ENCODE measurements at places on chromosomes 2 and 18. TPM values are rescaled to one million over a fixed set of nuclear protein-coding genes. Genes with fewer than 3 reads are reported as not detected.

DNA sequence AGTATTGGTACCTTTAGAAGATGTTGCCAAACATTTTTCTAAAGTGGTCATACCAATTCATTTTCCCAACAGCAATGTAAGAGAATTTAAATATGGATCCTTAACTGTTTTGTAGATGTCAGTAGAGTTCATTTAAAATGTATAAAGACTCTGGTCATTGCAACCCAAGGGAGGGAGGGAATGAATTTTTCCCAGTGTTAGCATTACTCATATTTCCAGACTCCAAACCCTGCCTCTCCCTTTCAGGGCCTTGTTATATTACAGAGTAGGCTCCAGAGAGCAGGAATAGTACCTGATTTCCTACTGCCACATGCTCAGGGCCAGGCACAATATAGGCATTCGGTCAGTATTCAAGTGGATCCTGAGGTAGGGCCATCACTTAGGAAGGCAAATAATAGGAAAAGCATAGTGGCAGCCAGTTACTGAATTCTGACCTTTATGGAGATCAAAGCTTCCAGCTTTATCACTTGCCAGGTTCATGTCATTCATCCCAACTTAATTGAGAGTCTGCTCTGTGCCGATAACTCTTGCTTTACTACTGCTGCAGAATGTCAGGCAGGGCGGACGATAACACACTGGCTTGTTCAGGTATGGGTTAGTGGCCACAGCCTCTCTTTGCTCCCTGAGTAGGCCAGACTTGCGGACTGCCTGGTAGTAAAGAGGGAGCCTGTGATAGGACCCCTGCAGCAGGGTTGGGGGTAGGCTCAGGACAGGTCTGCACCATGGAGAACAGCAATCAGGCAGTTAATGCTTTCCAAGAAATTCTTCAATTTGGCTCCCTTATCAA, 75.3 kb downstream of the OSBPL6 start:
- no peak overlapping the region for H3K4me3 ChIP-seq
- H3K27me3 ChIP-seq, result no peaks in the 10 kb centered on the region
- no peaks in the 10 kb centered on the region for H3K4me1 ChIP-seq
- H3K36me3 ChIP-seq, result no peaks in the 10 kb centered on the region
- H3K27ac ChIP-seq, result no peak overlapping the region

- no peaks in the 10 kb centered on the region for H3K36me3 ChIP-seq
- DNase-seq, result no peak
- no peak overlapping the region for H3K27ac ChIP-seq
- no peaks in the 10 kb centered on the region for H3K4me1 ChIP-seq
Measured at GRCh38 chr18:57336343-57336742, 16.0 kb upstream of the ST8SIA3 start.

DNA sequence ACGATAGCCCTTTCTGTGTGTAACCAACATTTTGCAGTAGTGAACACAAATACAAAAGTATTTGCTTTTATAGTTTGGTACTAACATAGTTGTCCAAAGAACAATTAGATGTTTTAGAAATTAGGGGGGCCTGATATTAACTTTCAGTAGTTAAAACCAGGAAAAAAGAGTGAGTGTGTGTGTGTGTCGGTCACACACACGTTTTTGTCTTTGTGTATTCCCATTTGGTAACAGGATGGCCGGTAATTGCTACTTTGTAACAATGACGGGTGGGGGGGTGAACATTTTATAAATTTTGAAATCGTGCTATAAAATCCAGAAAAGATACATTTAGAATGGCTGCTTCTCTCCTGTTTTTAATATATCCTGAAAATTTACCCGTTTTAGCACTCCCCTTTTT, 1.5 kb downstream of the PPIG start:
- H3K4me1 ChIP-seq, result peaks cover 28% of the 10 kb centered on the region
- DNase-seq, result no peak
- peak overlapping the region; percentile 99 for H3K27ac ChIP-seq
- no peaks in the 10 kb centered on the region for H3K27me3 ChIP-seq
- no peaks in the 10 kb centered on the region for H3K36me3 ChIP-seq
- H3K4me3 ChIP-seq, result peak overlapping the region; percentile 99

- no peak for DNase-seq
- H3K4me3 ChIP-seq, result no peak overlapping the region
- no peaks in the 10 kb centered on the region for H3K36me3 ChIP-seq
- H3K27me3 ChIP-seq, result no peaks in the 10 kb centered on the region
- peaks cover 16% of the 10 kb centered on the region for H3K4me1 ChIP-seq
Measured at GRCh38 chr2:1997409-1997808, 253.1 kb upstream of the PXDN start.

DNA sequence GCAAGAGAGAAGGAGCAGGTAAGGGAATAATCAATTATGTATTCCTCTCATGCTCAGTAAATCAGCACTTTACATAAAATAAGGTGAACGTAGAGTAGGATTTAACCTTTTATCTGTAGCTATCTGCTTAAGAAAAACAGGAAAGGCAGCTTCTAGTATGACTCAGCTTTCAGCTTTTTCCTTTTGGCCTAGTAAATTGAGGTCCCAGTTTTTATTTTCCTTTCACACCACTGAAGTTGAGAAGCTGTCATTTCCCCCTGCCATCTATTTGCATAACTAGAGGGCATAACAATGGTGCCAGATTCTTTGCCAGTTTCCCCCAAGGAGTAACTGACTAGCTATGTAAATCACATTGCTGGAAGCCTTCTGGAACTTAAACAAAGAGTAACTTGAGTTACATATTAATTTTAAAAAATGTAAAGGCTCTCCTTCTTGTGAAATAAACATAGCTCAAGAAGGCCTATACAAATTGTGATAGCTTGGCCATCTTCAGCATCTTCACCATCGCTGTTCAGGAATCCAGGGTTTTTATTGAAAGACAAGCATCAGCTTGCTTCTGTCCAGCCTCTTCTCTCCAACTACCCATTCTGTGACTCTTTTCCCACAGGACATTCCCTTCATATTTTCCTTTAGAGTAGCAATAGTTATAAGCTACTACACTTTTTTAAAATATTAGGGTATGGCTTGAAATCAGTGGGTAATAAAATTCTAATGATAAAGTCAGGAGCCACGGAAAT, 97.0 kb downstream of the KYNU start:
- no peaks in the 10 kb centered on the region for H3K4me1 ChIP-seq
- H3K4me3 ChIP-seq, result no peak overlapping the region
- no peaks in the 10 kb centered on the region for H3K27me3 ChIP-seq
- H3K36me3 ChIP-seq, result no peaks in the 10 kb centered on the region

DNA sequence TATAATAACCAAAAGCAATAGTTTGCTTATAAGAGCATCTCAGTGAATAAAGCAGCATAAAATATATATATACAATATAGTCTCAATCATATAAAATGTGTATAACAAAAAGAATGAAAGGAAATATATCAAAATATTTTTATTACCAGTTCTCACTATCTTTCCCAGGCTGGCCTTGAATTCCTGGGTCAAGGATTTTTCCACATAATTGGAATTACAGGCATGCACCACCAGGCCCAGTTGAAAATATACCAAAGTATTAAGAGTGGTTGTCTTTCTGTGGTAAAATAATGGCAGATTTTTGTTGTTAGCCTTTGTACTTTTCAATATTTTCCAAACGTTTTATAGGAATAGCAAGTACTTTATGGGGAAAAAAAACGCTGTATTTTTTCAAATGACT, 8.6 kb upstream of the TLK1 start:
- no peak overlapping the region for H3K4me3 ChIP-seq
- H3K36me3 ChIP-seq, result no peaks in the 10 kb centered on the region
- H3K27ac ChIP-seq, result no peak overlapping the region
- no peaks in the 10 kb centered on the region for H3K4me1 ChIP-seq

GRCh38 chr2:99821039-99821438, 321.4 kb downstream of the AFF3 start:
- H3K36me3 ChIP-seq, result no peaks in the 10 kb centered on the region
- H3K4me1 ChIP-seq, result no peaks in the 10 kb centered on the region
- H3K27ac ChIP-seq, result no peak overlapping the region
- DNase-seq, result no peak
- no peaks in the 10 kb centered on the region for H3K27me3 ChIP-seq

GRCh38 chr2:161651547-161651946, 27.3 kb downstream of the SLC4A10 start:
- no peak overlapping the region for H3K27ac ChIP-seq
- no peak for DNase-seq

DNA sequence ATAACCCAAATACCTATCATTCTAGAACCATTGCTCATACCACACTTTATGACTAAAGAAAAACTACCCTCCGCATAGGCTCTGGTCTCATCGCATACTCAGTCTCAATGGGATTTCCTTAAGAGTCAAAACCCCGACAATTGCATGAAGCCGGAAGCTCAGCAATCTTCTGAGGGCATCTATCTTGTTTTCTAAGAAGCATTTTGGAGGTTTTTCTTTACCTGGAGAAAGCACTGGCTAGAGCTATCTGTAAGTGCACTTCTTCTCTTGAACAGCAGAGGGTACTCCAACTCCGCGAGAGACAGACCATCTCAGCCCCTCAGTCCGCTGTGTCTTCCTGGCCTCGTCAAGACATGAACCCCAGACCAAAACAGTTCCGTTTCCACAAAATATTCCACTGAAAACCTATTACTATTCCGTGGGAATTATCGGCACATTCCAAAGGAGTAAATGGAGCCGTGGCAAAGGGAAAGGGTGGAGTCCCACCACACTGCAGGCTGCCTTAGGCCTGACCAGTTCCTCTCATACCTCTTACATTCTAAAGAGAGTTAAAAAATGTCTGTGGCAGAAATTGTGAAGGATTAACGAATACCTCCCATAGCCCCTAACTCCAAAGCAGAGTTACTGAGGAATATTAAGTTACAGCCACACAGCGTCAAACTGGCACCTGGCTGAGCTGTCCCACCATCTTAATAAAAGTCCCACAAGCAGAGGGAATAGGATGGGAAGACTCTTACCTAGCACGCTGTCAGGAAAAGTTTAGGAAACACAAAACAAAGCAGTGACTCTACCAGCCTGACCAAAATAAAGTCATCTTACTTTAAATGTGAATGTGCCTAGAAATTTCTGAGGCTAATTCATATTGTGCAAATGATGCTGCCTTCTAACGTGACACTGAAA, 325.6 kb upstream of the VRK2 start:
- no peak overlapping the region for H3K4me3 ChIP-seq
- H3K27me3 ChIP-seq, result no peaks in the 10 kb centered on the region
- no peaks in the 10 kb centered on the region for H3K4me1 ChIP-seq
- H3K36me3 ChIP-seq, result no peaks in the 10 kb centered on the region
- peak; percentile 24 for DNase-seq

DNA sequence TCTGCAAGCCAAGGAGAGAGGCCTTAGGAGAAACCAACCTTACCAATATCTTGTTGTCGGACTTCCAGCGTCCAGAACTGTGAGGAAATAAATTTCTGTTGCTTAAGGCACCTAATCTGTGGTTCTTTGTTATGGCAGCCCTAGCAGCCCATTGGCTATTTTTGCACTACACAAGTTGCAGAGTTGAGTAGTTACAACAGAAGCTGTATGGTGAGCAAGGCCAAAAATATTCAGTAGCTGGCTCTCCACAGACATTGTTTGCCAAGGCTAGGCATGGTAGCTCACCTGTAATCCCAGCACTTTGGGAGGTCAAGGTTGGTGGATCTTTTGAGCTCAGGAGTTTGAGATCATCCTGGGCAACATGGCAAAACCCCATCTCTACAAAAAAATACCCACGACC, 27.1 kb upstream of the SCYGR1 start:
- no peaks in the 10 kb centered on the region for H3K27me3 ChIP-seq
- no peak overlapping the region for H3K27ac ChIP-seq
- H3K36me3 ChIP-seq, result no peaks in the 10 kb centered on the region

DNA sequence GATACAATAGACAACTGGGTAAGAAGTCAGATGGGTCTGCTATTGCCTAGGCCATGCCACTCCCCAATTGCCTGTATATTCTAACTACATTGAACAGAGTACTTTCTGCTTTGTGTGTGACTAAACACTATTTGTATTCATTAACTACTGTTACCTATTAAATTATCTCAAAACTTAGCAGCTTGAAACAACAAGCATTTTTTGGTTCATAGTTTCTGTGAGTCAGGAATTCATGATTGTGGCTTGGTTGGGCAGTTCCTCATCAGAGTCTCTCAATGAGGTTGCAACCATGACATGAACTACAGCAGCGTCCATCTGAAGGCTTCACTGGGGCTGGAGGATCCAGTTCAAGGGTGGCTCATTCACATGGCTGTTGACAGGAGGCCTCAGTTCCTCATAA, 205.7 kb downstream of the EN1 start:
- H3K27me3 ChIP-seq, result no peaks in the 10 kb centered on the region
- H3K36me3 ChIP-seq, result no peaks in the 10 kb centered on the region
- DNase-seq, result no peak
- no peak overlapping the region for H3K4me3 ChIP-seq
- H3K4me1 ChIP-seq, result no peaks in the 10 kb centered on the region
- H3K27ac ChIP-seq, result no peak overlapping the region

DNA sequence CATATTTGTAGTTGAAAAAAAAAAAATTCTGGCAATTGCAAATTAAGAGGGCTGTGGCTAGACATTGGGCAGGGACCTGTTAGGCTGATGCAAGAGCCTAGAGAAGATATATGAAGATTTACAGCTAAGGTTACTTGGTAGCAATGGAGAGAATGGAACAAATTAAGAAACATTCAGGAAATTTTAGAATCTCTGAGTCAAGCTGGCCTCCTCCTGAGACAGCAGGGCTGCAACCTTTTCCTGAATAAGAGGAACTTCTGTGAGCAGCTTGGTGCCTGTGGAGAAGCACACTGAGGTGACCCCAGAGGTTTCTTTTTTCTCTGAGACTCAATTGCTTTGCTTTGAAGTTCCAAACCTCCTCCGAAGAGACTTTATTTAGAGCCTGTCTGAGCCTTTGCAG, 118.6 kb upstream of the LRATD1 start:
- no peaks in the 10 kb centered on the region for H3K27me3 ChIP-seq
- H3K4me3 ChIP-seq, result no peak overlapping the region
- no peak overlapping the region for H3K27ac ChIP-seq
- no peaks in the 10 kb centered on the region for H3K4me1 ChIP-seq
- DNase-seq, result no peak

- H3K36me3 ChIP-seq, result no peaks in the 10 kb centered on the region
- H3K27ac ChIP-seq, result no peak overlapping the region
- H3K4me1 ChIP-seq, result no peaks in the 10 kb centered on the region
- no peak overlapping the region for H3K4me3 ChIP-seq
Measured at GRCh38 chr18:79552696-79553095, 126.9 kb upstream of the CTDP1 start.

GRCh38 chr18:26617151-26617554, 68.8 kb upstream of the KCTD1 start:
- no peak overlapping the region for H3K27ac ChIP-seq
- H3K27me3 ChIP-seq, result no peaks in the 10 kb centered on the region
- no peak overlapping the region for H3K4me3 ChIP-seq

- DNase-seq, result no peak
- H3K4me3 ChIP-seq, result peak overlapping the region; percentile 100
- H3K27me3 ChIP-seq, result no peaks in the 10 kb centered on the region
- peak overlapping the region; percentile 84 for H3K27ac ChIP-seq
Measured at GRCh38 chr2:183123959-183124221, 353 bp upstream of the NUP35 start.

GRCh38 chr18:22778996-22779395, 154.1 kb upstream of the RBBP8 start:
- H3K27me3 ChIP-seq, result no peaks in the 10 kb centered on the region
- no peaks in the 10 kb centered on the region for H3K36me3 ChIP-seq
- no peak for DNase-seq

- H3K4me1 ChIP-seq, result peaks cover 32% of the 10 kb centered on the region
- DNase-seq, result no peak
- H3K36me3 ChIP-seq, result no peaks in the 10 kb centered on the region
- no peak overlapping the region for H3K27ac ChIP-seq
Measured at GRCh38 chr2:199460846-199461710, 3.3 kb upstream of the SATB2 start.

Gene NFATC1
- total RNA-seq, result 45.9 TPM

Gene ABCG5
- total RNA-seq, result not detected

Gene CLEC4F
- not detected for total RNA-seq

Gene PSTPIP2
- 24.9 TPM for total RNA-seq

Gene MROH2A
- total RNA-seq, result not detected

Gene TTLL4
- total RNA-seq, result 44.2 TPM

Gene ATP6V1B1
- not detected for total RNA-seq

Gene GORASP2
- total RNA-seq, result 70.7 TPM

Gene PRKRA
- total RNA-seq, result 48.4 TPM
